ENCODE measurements at places on chromosomes 16 and 17.

- DNase-seq: no peak
These were observed 62.6 kb upstream of the SDK2 start for GRCh38 chr17:73706858-73707257.

DNA sequence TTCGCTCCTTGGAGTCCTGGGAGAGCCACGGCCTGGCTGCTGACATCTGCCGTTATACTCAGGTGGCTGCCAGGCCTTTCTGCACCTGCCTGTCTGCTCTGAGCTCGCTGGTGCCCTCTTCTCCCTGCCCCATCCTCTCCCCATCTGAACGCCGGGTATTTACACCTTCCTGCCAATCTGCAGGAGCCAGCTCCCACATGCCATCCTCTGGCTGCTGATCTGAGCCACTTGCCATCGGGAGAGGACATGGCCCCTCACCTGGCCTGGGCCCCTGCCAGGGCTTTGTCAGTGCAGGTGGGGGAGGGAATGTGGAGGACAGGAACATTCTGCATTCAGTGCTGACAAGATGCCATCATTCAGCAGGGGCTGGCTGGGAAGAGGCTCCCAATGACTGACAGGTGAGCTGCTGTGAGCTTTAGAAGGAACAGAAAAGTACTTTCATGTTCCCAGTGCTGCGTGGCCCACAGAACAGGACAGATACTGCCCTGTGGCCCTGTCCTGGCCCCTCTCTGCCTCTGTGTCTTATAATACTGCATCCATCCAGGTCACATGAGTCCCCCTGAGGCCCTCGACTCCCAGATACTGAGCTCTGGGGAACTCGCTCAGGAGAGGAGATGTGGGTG is 96.3 kb upstream of the ZNF469 start:
- DNase-seq: no peak

- no peak for DNase-seq
These were observed 15.9 kb downstream of the PSMB3 start for GRCh38 chr17:38768417-38768816.

- DNase-seq: peak; percentile 61
These were observed 3.8 kb upstream of the TAC4 start for GRCh38 chr17:49851387-49852291.

DNA sequence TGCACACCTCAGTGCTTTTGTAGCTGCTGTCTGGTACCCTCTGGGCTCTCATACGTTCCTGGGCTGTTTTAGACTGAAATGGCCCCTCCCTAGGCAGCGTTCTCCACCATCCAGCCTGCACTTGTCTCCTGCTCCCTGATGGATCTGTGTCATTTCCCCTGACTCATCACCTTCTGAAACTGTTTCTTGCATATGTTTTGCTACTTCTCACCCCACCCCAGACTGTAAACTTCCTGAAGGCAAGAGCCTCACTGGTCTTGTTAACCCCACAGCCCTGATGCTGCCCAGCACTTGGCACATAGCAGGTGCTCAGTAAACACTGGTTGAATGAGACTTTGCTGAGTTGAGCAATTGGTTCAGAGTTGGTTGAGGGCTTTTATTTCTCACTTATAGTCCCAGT is 78.7 kb downstream of the CRISPLD2 start:
- DNase-seq: no peak

DNA sequence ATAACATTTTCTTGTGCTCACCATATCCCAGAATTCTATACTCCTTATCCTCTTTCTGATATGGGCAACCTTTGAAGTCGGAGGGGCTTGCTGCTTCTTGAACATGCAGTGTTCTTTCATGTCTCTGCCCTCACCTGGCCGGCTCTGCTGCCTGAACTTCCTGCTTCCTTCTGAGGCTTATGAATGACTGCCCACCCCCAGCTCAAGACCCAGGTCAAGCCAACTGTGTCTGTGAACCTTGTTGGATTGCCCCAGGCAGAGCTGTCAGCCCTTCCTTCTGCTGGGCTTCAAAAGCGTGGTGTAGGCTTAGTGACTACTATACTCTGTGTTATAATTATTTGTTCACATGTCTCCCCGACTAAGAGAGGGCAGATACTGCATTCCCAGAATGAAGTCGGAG is 506.5 kb downstream of the HS3ST4 start:
- no peak for DNase-seq

DNA sequence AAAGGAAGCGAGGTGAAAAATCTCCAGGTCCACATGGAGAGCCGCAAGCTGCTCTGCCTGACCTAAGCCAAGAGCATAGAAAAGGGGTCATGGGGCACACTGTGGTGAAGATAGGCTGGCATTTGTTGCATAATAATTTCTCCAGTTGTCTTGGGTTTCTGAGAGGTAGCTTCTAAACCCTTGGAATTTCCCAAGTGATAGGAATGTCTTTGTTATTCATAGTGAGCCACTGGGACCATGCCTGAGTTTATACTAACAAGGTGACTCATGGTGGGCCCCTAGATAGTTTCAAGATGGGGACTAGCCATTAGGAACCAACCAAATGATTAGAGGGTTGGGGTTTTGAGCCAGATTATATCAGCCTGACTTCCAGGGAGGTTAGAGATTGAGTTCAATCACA is 25.6 kb downstream of the SOST start:
- no peak for DNase-seq

GRCh38 chr17:42457107-42457792 is 1.4 kb upstream of the ATP6V0A1 start:
- peak; percentile 65 for DNase-seq

- DNase-seq: no peak
These were observed 89.1 kb upstream of the GNAO1 start for GRCh38 chr16:56102183-56102686.

DNA sequence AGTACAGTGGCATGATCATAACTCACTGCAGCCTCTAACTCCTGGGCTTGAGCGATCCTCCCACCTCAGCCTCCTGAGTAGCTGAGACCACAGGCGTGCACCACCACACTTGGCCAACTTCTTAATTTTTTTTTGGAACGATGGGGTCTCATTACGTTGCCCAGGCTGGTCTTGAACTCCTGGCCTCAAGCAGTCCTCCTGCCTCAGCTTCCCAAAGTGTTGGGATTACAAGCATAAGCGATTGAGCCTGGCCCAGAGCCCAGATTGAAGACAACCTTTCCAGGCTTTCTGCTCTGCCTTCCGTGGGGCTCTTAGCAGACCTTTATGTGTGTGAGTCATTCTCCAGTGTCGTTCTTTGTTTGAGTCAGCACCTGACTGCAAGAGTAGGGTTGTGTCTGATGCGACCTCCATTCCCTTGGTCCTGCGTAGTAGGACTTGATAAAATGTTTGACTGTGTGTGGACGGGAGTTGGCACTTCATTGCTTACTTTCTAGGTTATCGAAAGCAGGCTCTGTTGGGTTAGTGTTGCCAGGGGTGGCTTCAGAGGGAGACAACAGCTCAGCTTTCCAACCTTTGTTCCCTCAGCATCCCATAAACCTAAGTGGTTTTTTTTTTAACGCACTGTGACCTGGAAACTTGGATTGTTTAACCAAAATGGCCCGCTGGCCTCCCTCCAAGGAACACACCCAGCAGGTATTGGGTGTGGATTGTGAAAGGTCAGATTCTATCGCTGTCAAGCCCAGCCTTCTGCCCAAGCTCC is 26.4 kb downstream of the EEF2K start:
- DNase-seq: peak; percentile 5

DNA sequence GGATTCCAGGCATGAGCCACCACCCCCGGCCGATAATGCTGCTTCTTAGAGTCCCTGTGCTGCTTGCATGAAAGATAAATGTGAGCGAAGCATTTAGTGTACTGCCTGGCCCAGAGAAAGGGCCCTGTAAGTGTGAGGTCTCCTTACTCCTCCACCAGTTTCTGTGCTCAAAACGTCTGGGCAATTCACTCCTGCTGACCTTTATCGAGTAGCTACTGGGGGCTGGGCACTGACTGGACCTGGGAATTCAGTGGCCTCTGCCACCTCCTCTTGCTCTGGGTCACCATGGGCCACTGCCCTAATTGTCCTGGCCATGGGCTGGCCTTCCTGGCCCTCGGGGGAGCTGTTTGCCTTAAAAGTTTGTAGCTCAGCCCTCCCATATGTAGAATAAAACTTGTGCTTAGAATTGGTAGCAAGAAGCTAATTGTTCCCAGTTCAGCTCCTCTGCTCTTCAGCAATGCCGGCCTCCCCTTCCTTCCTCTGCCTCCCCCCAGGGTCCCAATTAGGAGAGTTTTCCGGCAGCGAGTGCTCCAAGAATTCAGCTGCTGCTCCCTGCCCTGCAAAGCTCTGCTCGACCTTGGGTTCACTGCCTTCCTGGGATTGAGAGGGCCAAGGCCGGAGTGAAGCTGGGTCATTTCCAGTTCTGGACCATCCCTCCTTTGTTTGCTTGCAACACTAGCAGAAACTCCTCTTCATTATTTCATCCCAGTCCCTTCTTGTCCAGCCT is 98.9 kb upstream of the CDC42EP4 start:
- no peak for DNase-seq

DNA sequence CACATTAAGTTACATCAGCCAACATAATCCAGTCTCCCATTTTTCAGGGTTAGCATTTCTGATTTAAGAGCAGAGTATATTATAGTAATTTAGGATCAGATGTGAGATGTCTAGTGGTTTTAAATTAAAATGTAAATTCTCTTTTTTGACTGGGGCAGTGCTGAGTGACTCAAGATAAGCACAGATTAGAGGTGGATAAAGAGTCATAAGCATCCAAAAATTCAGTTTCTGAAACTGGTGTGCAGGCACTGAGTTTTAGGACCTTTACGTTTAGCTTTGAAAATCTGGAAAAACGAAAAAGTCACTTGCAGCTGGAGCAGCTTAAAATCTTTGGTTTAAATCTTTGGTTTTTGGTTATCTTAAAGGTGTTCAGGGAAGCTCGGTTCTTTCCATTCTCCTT is 190.7 kb downstream of the FTO start:
- no peak for DNase-seq

GRCh38 chr17:40452216-40452787 is 9.1 kb downstream of the IGFBP4 start:
- DNase-seq: no peak

GRCh38 chr16:57899771-57900661 is 70.9 kb downstream of the CNGB1 start:
- DNase-seq: peak; percentile 79

DNA sequence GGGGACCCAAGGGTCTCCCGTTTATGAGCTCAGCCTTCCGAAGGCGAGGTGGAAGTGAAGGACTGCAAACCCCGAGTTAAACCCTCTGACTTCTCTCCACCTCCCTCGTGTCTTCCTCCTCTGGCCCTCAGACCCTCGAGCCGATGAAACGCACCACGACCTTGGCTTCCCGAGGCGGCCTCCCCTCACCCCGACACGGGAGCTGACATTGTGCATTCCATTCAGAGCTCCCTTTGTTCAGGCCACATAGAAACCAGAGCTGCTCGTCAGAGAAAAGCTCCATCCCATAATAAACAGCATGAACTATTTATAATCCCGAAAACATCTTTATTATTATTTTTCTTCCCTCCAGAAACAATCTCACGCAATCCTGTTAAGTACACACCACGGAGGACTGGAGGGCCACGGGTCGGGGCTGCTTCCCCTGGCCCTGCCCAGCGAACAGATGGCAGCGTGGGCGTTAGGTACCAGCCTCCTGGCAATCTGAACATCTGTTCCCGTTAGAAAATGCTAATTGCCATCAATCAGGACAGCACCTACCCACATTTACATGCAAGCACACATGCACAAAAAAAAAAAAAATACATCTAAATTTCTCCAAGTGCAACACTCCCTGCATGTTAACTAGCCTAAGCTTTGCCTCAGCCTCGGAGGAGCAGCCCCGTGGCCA is 145.7 kb downstream of the RBFOX3 start:
- no peak for DNase-seq

DNA sequence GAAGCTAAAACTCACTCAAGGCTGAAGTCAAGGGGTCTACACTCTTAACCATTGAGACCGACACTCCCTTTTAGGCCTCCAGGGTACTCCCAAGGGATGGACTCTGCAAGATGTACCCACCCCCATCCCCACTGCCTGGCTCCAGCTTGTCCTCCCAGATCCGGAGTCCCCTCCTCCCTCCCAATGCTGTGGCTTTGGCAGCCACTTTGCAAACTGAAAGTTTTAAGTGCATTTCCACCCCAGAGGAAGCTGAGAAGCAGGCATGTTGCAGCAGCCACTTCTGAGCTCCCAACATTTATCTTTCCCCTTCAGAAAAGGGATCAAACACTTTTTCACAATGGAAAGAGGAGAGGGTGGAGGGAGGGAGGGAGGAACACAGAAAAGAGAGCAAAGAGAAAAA is 115.2 kb downstream of the COPRS start:
- DNase-seq: no peak

GRCh38 chr17:63402431-63403212 is 43.5 kb downstream of the CYB561 start:
- no peak for DNase-seq

GRCh38 chr16:66388350-66389139 is 22.1 kb downstream of the CDH5 start:
- no peak for DNase-seq

- DNase-seq: no peak
These were observed 1056.3 kb downstream of the CDH11 start for GRCh38 chr16:64065523-64065922.

DNA sequence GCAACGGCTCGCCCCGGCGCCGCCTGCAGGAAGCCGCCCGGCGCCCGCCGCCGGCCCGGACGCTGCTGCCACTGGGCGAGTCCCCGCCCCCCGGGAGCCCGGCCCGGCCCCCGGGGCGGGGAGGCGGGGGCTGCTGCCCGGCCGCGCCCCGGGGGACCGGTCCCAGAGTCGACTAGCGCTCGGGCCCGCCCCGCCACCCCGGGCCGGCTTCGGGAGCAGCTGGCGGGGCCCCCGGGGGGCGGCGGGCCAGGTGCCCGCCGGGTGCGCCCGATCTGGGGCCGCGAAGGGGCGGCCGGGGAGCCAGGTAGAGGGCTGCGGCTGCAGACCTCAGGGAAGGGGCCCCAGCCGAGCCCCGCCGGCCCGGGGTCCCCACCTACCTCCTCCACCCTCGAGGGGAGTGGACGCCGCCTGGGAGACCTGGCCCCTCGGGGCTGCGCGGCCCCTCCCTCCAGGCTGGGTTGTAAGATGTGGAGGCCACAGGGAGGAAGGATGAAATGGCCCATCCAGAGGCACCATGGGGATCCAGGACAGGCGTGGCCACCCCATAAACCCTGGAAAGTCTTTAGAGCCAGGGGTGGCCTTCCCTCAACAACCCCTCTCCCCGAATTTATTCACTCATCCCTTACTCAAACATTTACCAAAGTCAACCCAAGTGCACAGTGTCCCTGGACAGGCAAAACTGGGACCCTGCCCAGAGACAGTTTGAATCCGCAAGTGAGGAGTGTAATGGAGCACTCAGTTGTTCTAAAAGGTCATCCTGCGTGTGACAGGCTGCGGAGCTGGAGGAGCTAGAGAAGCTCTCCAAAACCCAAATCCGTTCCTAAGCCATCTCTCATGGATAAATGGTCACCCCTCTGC is at the start of gene CDYL2:
Gene CDYL2, minus strand, starts transcription at position 73 of the 858 bp plus-strand sequence. CDS start 425 bp downstream, outside the sequence.
- DNase-seq: peak; percentile 70

DNA sequence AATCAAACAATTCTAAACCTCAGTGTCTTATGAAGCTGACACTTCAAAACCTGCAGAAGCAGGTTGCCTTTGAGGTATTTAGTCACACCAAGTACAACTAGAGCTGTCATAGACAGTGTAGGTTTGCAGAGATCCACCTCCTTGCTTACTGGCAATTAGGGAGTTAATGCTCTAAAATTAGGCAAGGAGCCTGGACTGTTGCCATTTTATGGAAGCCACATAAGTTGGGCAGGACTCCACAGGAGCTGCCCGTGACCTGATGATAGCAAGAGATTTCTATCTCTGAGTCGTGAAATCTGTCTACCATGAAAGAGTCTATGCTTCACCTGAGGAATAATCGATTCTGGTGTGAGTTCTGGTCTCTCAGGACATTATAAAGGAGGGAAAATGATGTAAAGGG is 8.9 kb downstream of the EME1 start:
- no peak for DNase-seq

- peak; percentile 48 for DNase-seq
These were observed 61.6 kb downstream of the TIMM22 start for GRCh38 chr17:1058423-1059130.

GRCh38 chr17:80980397-80981061 is 11.1 kb upstream of the CHMP6 start:
- no peak for DNase-seq
